ENCODE measurements at places on chromosomes 7 and 10.

- no peak for DNase-seq
Measured at GRCh38 chr7:78080241-78080640, 281.7 kb downstream of the PHTF2 start.

- no peak for DNase-seq
Measured at GRCh38 chr7:155482511-155483183, 24.7 kb downstream of the EN2 start.

- peak; percentile 89 for DNase-seq
Measured at GRCh38 chr7:76302347-76303201, at the start of gene HSPB1. Gene HSPB1 (plus strand): TSS chr7:76302673. CDS start chr7:76302713, 40 bp downstream.

DNA sequence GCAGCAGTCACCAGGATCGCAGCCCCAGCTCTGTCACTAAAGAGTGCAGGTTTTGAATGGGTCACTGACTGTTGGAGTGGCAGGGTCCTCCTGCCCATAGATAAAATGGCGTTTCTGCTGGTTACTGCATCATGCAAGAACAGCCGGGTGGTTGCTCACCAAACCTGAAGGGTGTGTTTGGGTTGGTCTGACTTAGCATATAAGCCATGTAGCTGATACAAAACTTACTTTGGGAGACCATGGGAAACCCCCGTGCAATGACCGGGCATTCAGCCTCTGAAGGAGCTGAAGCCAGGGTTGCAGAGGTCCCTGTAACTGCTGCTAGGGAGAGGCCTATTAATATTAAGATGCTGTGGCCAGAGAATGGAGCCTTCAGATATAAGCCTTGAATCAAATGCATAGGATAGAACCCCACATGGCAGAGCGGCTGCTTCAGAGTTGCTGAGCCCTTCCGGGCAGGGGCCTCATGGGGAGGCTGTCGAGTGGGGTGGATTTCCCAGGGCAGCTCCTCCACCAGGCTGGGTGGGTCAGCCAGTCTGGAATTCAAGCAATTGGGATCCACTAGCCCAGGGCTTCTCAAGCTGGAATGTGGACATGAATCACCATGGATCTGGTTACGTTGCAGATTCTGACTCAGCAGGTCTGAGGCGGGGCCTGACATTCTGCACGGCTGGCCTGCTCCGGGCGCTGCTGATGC is 70.9 kb upstream of the CTBP2 start:
- no peak for DNase-seq

DNA sequence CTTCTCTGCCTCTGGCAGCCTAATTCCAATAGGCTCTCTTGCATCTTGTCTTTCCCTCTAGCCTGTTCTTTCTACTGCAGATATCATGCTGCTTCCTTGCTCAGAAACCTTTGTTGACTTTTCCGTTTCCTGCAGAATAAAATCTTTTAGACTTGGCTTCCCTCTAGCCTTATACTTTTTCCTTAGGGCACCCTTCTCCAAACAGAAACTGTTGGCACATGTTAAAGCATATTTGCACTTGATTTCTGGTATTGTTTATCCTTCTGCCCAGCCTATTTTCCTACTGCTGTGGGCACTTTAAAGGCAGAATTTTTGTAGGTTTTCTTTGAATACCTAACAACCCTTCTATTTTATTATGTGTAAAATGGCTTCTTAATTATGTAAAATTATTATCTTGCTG is 4.6 kb downstream of the GNAI1 start:
- DNase-seq = no peak

GRCh38 chr7:28641752-28642545 is 229.6 kb downstream of the CREB5 start:
- DNase-seq = no peak

DNA sequence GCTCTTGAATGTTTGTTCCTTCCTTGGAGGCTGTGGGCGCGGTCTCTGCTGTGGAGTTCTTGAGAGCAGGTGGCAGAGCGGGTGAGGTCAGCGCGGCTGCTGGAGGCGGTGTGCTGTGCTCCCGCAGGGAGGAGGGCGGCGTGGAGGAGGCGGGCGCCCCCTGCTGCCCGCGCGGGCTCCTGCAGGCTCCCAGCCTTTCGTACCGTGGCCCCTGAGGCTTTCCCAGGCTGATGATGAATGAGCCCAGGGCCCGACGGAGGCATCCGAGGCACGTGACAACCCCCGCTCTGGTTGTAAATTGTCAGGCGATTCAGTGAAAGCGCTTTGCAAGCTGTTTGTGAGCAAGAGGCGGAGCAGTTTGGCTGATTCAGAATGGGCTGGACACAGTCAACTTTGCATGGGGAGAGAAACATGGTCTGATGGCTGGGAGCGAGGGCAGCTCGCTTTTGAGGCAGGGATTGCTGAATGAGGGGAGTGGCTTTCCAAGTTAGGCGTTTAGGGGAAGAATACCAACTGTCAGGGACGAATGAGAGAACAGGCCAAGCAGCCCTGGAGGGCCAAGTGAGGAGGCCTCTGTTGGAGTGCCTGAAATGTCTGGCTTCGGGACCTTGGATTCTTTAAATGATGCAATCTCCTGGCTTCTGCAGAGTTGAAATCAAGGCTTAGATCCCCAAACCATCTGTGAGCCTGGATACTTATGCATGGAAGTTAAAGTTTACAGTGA is 46.6 kb downstream of the CDHR3 start:
- DNase-seq = peak; percentile 47

DNA sequence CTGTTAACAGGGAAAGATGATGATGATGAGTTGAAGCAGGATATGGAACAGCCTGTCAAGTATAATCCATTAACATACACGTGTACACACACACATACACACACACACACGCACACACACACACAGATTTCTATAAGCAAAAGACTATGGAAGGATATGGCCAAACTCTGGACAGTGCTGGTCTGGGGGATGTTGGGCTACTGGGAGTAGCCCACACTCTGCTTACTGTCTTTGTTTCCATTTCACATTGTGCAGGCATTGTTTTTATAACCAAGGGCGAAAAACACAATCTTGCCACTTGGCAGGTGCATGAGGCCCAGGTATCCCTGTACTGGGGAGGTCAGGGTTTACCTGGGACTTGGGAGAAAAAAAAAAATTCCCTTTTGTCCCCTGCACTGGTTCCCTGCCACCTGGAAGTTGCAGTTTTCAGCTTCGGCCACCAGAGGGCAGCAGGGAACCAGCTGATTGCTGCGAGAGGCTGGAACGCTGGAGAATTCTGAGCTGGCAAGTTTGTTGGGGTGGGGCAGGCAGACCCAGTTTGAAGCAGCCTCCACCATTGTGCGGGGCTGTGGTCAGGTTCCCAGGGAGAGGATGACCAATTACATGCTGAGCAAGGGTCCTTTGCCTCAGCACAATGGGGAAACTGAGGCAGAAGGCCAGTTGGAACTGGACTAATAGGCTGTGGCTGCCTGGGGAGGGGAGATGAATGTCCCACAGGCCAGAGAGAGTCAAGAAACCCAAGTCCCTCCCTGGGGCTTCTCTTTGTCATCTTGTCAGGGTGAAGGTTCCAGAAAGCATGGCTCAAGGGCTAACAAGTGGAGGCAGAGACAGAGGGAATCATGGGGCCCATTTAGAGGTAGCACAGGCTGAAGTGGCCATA is 27.3 kb downstream of the PPIF start:
- DNase-seq = no peak
